NCI-H1105 treated with DMSO at 0.1 percent for 48 hours (cell line): ENCODE measurements at places on chromosomes 2 and 18.

DNA sequence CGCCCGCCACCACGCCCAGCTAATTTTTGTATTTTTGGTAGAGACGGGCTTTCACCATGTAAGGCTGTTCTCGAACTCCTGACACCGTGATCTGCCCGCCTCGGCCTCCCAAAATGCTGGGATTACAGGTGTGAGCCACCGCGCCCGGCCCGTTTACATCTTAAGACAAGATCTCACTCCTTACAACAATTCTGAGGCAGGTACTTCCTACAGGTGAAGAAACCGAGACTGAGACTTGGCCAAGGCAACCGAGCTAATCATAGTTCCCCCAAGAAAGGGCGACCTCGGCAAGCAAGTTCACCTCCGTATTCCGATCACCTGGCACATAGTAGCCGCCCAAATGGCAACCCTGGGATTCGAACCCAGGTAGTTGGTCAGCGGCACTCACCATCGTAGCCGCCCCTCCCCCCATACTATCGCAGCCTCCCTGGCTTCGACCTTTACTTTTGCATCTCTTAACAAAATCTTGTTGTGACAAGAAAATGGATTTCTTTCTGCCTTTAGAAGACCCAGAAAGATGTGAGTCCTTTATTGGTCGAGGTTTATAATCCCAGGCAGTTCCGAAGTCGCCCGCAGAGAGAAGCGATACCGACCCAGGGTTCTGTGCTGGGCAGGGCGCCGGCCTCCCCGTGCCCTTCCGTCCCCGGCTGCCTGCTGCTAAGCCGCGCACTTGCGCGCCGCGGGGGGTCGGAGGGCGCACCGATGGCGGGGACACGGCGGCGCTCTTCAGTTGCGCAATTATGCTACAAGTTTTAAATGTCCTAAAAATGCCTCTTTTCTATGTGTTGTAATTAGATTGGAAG lies 1.1 kb upstream of the FZD5 start:
- no peak for DNase-seq

DNA sequence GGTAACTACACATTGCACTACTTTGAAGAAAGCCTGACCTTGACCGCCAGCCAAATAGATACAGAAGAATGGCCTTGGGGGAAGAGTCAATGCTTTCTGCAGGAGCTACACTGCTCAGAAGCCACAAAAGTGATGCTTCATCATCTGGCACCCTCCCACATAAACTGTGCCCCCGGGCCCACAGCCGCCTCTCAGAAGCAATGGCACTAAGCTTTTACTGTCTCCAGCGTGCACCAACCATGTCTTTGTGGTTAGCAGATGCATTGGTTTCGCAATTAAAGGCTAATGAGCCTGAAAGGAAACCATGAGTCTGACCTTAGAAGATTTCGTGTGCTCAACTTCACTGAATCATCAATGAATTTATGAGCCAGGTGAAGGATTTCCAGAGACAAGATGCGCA lies 209.4 kb upstream of the TRIB2 start:
- DNase-seq: no peak

- DNase-seq: no peak
These were observed 983.7 kb downstream of the SUCLG1 start for GRCh38 chr2:83475371-83475770.

DNA sequence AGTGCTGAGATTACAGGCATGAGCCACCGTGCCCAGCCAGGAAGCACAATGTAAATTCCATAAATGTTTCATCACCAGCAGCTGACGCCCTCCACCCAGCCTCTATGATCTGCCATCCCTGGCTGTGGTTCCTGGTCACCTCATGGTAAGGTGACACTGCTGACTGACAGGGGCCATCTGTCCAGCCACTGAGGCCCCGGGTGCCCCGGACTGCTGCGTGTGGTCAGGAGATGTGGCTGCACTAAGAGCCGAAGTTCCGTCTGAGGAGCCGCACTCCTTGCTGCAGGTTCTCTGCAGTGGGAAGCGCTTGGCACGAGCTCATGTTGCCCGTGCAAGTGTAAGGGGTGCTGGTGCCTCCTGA lies 10.9 kb downstream of the NTSR2 start:
- DNase-seq: no peak

GRCh38 chr2:29259221-29259620 lies 144.0 kb downstream of the CLIP4 start:
- DNase-seq: no peak

- DNase-seq: no peak
These were observed 247.6 kb downstream of the DYM start for GRCh38 chr18:49212819-49213218.

DNA sequence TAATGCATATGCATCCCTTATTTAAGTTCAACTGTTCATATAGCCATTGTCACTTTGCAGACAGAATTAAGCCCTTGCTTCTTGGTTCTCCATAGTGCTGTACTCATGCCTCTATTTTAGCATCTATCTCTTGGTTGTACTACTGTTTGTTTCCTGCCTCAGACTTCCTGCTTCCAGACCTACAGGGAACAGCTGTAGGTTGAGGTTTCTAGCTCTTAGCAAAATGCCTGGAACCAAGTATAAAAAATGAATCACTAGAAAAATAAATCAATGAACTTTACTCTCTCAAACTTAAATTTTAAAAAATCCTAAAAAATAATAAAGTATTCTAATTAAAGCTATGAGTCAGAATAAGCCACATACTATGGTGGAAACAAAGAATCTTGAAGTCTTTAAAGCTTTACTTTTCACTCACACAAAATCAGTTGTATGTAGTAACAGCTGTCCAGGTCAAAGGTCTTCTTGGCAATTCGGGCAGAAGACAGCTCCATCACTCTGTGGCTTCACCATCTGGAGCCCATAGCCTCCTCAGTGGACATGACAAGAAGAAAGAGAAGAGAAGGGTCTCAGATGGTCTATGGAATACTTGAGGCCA lies 1228.1 kb upstream of the GYPC start:
- DNase-seq: no peak

DNA sequence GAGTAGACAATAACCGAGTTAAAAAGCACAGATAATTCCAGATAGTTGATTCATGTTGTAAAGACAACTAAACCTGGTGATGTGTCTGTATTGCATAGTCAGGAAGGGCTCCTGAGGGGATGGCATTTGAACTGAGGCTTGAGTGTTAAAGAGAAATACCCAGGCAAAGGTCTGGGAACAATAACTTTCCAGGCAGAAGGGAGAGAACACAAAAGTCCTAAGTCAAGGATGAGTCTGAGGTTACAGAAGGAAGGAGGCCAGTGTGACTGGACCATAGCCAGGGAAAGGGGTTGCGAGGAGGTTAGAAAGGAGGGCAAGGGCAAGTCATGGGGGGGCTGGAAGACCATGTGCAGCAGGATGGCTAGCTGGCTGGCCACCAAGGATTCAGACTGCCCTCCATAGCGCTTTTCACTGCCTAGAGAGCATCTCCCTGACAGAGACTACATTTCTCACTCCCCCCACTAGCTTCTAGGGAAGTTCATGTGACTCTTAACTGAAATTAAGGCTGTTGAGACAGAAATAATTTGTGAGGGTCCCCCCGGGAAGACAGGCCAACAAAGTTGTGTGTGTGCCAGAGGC lies 135.5 kb upstream of the CREB1 start:
- no peak for DNase-seq

DNA sequence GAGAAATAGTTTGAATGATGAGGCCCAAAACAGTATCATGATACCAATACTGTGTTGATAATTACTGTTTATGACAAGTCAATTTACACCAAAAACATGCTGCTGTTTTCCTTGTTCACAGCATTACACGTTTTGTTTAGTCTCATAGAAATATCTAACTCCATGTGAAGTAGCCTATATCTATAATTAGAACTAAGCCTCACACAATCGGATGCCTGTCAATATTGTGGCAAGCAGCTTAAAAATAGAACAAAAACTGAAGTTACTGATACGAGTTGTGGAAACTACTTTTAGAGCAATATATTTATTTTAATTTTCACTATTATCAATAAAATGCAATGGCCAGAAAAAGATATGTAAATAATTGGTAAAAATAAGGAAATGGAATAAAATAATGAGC lies 470.8 kb downstream of the ZEB2 start:
- no peak for DNase-seq

- no peak for DNase-seq
These were observed 5.8 kb downstream of the TBC1D8 start for GRCh38 chr2:101145406-101145805.

DNA sequence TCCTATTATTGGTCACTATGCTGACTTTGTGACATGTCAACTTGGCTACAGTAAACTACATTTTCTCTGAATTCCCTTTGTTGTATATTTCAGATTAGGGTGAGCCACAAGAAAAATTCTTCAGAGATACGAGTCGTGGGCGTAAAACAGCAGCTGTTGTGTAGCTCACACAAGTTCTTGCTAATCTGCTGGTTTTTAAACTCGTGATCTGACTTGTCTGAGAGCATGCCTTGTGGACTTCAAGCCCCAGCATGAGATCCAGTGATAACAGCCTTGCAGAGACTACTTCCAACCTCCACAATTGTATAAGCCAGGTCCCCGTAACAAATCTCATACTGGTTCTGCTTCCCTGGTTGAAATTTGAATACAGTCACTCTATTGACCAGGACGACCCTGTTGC lies 259.8 kb upstream of the LYPD1 start:
- DNase-seq: no peak

DNA sequence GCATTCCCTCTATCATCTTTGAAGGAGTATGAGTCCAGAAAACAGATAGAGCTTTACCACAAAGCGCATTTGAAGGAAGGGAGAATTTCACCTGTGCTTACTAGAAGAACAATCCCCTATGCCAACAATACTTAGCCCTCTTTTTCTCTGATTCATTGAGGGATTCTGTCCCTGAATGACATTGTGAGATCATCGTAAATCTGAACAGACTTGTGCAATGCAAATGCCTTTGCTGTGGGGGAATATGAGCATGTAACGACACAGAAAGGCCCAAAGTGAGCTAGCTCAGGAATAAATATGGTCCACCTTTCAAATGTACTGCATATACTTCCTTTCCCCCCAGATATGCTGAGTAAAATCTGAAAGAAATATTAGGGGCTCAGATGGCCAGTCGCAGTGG lies 67.6 kb downstream of the SCN1A start:
- DNase-seq: no peak

- no peak for DNase-seq
These were observed 105.6 kb downstream of the FEZ2 start for GRCh38 chr2:36492216-36492945.

DNA sequence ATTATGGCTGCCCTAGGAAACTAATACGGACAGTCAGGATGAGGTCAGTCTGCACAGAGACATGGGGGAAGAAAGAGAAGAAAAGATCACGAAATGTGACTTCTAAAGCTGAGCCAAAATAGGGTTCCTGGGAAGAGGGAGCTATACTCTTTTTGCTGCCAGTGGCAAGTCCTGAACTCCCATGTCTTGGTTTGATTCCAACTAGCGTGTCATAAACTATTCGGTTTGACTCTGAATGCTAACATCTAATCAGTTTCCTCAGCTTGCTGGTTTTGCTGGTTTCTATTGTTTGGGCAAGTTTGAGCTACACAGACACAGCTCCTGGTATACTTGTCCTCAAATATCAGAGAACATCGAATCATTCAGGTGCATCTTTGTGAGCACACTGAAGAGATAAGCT lies 80.5 kb upstream of the CYP1B1 start:
- DNase-seq: no peak

DNA sequence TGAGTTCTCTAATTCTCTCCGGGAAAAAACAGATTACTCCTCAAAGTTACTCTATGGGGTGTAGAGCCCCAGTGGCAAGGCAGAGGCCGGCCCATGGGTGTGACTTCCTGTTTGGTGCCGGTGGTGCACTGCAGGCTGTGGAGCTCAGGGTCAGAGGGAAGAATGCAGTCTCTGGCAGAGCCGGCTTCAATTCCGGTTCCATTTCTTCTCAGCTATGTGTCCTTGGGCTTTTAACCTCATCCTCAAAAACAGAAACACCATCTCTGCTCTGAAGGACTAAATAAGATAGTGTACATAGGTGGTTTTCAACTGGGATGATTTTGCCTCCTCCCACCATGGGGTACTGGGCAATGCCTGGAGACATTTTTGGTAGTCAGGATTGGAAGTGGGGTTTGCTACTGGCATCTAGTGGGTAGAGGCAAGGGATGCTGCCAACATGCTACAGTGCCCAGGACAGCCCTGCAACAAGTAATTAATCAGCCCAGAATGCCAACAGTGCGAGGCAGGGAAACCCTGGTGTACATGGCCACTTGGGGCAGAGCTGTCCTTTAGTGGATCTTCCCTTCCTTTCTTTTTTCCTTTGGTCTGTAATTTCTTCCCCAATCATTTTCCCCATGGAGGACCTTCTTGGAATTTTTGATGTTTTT lies 81.2 kb downstream of the INSIG2 start:
- no peak for DNase-seq

DNA sequence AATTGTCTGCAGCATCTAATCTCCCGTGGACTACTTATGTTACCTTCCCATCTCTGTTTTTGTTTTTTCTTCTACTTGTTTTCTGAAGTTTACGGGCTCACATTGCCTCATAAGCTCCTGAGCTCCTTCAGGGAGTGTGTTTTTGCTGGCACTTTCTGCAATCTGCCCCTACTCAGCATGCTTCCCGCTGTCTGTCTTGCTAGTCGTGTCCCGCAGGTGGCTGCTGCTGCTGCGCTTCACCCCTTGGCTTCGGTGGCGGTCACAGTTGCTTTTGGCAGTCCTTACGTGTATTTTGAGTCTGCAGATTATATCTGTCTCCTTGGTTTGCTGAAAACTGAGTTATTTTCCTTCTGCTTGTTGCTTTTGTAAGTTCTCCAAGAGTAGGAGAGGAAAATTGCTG lies 37.3 kb downstream of the FER1L5 start:
- DNase-seq: no peak

DNA sequence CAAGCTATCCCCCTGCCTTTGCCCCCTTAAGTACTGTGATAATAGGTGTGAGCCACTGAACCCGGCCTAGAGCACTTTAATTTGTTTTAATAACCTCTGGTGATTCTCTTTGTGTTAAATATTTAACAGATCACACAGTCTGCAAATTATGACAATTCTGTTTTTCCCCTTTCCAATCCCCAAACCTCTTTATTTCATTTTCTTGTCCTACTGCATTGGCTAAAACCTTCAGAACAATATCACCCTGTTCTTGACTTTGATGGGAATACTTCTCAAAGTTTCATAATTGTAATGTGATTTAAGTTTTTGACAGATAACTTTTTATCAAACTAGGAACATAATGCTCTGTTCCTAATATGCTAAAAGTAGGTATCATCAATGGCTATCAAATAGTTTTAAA lies 44.5 kb downstream of the USP37 start:
- no peak for DNase-seq

- no peak for DNase-seq
These were observed 71.3 kb upstream of the TWSG1 start for GRCh38 chr18:9263264-9263663.

DNA sequence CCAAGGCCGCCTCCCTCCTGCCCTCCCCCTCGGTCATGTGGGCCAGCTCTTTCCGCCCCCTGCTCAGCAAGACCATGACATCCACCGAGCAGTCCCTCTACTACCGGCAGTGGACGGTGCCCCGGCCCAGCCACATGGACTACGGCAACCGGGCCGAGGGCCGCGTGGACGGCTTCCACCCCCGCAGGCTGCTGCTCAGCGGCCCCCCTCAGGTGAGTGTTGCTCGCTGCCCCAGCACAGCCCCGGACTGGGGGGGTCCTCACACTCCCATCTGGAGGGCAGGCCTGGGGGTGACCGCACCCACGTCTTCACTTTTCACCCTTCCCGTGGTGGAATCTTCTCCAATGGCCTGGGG lies 51.3 kb downstream of the NTSR2 start:
- DNase-seq: no peak
